ENCODE measurements at places on chromosomes 2 and 18.

DNA sequence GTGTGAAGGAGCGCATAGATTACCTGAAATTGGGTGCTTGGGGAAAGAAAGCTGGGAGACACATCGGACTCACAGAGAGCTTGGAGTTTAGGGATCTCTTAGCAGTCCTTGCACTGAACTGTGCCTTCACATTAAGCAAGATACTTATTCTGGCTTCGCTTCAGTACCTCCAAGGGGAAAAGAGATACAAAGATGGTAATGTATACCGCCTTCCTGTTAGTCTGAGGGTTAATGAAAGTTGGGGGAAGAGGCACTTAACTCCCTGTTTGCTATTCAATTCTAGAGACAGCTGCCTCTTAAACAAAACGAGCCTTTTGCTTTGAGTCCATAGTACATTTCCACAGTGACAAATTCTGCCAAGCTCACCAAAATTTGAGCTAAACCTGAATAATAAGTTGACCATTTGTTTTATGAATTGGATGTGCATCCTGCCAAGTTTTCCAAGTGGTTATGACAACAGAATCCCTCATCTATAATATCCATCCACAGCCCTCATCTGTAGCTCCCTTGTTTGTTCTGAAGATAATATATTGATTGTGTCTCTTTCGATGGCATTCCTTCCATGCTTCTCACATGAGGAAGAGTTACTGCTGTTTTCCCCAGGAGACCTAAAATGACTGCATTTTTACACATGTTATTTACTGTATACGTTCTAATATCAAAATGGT lies 287.1 kb upstream of the ATP5MC3 start:
- peak; percentile 20 for DNase-seq

DNA sequence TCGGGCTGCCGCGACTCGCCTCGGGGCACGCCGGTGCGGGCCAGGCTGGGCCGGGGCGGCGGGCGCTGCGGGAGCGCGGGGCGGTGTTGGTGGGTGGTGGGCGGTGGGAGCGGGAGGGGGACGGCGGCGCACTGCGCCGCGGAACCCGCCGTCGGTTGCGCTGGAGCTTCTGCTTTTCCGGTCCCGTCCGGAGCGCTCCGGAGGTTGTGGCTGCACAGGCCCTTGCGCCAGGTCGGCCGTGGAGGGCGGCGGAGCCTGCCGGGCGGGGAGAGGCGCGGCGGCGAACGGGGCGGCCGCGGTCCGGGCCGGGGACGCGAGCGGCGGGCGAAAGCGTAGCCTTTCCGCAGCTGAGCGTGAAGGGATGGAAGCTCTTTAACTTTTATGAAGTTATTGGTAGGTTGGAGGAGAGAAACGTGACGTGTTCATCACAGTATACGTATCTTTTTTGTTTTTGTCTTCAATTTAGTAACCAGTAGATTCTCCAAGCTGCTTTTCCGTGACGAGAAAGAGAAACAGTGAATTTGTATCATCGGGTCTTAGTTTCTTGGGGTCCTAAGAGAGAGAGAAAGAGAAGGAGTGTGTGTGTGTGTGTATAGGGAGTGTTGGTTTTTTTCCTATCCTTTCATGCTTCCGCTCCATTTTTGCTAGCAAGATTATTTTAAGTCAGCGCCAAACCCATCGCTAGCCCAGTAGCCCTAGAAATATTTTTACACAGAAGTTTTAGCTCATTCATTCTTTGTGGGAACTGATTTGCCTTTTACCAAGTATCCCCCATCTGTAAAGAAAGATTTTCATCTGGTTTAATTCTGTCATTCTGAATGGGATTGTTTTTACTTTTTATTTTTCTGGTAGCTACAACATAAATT lies 535 bp downstream of the ATG4B start:
- DNase-seq = no peak

DNA sequence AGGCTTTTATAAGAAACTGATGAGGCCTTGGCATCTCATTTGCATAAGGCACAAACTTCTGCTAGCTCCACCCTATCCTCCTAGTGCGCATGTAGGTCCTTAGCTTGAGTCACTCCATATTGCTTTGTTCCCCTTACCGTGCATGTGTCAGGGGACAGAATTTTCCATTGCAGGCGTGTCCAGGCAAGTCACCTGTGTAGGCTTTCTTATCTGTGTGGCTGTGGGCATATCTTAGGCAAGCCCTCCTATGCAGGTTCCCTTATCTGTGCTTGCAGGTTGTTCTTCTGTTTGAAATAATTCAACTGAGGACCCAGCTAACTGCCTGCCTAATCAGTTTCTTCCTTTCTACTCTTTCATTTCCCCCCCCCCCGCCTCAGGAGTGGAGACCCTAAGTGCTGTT lies 63.3 kb upstream of the CDCA7 start:
- no peak for DNase-seq

GRCh38 chr2:73970850-73971471 lies 13.7 kb upstream of the TET3 start:
- peak; percentile 30 for DNase-seq

DNA sequence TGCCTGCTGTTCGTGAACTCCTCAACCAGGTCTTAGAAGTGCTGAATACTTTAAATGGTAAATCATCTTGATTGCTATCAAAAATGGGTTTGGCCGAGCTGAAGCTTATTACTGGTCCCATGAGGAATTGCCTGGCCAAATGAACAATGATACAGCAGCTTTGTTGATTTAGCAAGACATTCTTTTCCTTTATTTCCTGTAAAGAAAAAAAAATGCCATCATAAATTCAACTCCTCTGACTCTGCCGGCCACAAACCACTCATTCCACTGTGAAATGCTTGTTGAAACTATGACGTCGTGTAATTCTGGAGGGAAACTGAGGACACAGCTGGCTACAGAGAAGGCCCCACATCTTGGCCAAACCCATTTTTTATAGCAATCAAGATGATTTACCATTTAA lies 74.2 kb upstream of the ID2 start:
- no peak for DNase-seq

DNA sequence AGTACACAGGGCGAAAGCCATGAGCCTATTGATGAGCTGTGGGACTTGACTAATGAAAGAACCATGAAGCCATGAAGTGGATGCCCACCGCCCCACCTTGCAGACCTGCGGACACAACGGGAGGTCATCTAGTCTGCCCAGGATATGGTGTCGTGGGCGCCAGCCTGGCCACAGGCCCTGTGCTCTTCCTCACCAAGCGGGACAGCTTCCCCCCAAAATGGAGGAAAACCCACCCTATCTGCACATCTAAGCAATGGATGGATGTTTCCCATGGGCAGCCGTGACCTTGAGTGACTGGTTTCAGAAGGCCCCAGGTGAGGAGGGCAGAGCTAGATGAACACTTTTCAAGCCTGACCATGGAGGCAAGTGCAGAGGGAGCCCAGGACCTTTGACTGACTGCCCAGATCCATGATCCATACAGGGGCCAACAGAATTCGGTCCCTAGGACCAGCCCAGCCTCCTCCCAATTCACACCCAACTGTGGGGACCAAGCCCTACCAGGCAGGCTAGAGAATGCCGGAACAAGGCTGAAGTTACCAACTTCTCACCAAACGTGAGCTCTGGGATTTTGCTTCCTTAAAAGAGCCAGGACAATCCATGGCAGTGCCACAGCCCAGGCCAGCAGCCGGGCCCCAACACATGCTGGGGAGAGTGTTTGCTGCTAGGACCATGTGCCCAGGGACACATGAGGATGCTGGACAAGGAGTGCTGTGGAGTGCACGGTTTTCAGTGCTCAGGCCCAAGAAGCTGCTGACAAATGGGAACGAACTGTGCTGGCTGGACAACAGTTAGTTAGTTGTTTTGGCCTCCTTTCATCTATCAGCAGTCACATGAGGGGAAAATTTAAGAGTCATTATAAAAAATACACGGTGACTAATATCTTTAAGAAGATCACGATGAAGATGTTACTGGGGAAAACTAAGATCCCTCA lies 249.4 kb downstream of the HDAC4 start:
- no peak for DNase-seq

DNA sequence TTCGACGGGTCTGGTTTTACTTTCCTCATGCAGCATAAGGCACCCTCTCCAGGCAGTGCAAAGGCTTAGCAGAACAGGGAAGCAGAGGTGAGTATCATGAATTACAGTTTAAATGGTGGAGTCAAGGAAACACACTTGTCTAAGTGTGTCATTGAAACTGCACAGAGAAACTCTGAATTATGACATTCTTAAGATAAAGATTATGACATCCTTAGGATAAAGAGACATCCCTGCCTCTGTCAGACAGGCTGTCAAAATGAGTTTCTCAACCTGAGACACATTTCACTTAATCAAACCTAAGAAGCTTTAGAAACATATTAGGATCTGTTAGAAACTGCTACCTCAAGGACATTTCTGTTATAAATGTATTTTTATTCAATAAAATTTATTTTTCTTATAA lies 113.2 kb downstream of the DHRS9 start:
- DNase-seq = no peak

DNA sequence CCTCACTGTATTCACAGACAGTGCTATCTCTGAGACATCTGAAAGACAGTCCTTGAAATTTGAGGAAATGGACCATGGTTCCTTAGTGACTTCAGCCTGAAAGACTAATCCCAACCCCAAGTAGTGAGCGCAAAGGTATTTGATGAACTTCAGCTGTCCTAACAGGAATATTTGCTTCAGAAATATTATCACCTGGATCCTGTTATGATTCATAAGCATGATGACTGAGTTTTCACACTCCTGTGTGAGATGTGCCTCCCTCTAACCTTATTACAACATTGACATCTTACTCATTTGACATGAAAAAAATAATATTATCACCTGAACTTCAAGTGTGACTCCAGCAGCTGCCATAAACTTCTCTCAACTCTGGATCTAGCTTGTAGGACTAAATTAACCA lies 11.6 kb upstream of the MRPL19 start:
- DNase-seq = no peak

- no peak for DNase-seq
Observed at GRCh38 chr2:150426315-150426714, 61.2 kb downstream of the RND3 start.

GRCh38 chr2:36869606-36870005 lies 96.7 kb downstream of the STRN start:
- no peak for DNase-seq

GRCh38 chr2:10034333-10035052 lies 8.9 kb upstream of the KLF11 start:
- DNase-seq = no peak

DNA sequence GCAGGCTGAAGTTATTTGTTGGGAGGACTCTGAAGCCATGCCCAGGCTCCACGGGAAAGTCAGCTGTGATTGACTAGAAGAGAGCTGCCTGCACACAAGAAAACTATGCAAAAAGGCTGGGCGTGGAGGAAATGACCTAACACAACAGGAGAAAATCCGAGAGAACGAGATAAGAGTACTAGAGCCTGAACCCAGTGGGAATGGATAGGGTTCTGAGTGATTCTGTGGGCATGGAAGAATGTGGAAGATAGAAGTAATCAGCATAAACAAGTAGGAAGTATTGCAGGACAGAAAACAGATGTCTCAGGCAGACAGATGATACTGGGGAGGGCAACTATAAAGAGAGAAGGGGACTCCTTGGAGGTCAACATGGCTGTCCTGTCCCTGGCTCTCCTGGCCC lies 12.1 kb upstream of the COPS8 start:
- no peak for DNase-seq

- no peak for DNase-seq
Observed at GRCh38 chr2:237208373-237209260, 122.9 kb downstream of the COPS8 start.

GRCh38 chr2:201978986-201979385 lies 54.7 kb upstream of the FZD7 start:
- no peak for DNase-seq

GRCh38 chr2:169891593-169892298 lies 64.5 kb downstream of the UBR3 start:
- peak; percentile 69 for DNase-seq

- DNase-seq = no peak
Observed at GRCh38 chr2:106189764-106190468, 4.2 kb downstream of the UXS1 start.

DNA sequence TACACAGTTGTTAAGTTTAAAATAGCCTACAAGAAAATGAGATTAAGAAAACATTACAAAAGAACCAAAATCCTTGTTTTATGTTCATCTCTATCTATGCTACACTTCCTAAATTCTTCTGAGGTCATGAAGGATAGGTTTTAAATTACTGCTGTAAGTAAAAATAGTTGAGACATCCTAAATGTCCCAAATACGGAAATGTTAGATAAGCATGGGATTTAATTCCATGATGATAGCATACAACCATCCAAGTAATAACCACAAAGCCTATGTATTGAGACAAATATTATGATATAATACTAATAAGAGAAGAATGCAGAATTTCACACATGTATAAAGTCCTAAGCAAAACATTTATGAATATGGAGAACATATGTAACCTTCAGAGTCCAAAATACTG lies 34.1 kb downstream of the PIEZO2 start:
- no peak for DNase-seq

- no peak for DNase-seq
Observed at GRCh38 chr18:59631583-59632181, 65.5 kb downstream of the CCBE1 start.
